Fibroblast of lung (primary cell): ENCODE measurements at places on chromosomes 4 and X. TPM values are rescaled to one million over a fixed set of nuclear protein-coding genes. Genes with fewer than 3 reads are reported as not detected.

DNA sequence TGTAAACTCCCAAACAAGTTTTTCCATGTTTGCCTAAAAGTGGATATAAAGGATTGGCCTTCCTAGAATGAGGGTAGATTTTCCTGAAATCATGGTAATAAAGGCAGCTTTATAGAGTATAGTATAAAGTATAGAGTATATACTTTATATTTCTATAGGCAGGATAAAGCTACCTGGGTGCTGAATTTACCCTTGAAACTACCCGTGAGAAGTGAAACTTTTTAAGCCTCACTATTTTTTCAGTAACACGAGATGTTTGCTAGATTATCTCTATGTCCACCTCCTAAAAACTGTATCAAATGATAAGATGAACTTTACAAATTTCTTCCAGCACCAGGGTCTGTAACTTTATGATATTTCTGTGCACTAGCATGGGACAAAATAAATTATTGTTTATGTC, 340.0 kb upstream of the GALNTL6 start:
- H3K27ac ChIP-seq, result no peak overlapping the region
- no peaks in the 10 kb centered on the region for H3K4me1 ChIP-seq
- H3K36me3 ChIP-seq, result no peaks in the 10 kb centered on the region
- no peaks in the 10 kb centered on the region for H3K27me3 ChIP-seq

GRCh38 chr4:54055494-54055893, 8.9 kb downstream of the CHIC2 start:
- DNase-seq, result no peak
- H3K36me3 ChIP-seq, result no peaks in the 10 kb centered on the region
- H3K4me3 ChIP-seq, result no peak overlapping the region
- no peaks in the 10 kb centered on the region for H3K27me3 ChIP-seq
- H3K27ac ChIP-seq, result no peak overlapping the region

Gene PABPC1L2B
- total RNA-seq, result not detected in 2 replicates

Gene APBB2
- total RNA-seq, result 18.7 and 25.1 TPM in 2 replicates
